ENCODE measurements at places on chromosomes 3 and 15.

GRCh38 chr3:122681284-122681973 is 790 bp downstream of the PARP14 start:
- DNase-seq: no peak

DNA sequence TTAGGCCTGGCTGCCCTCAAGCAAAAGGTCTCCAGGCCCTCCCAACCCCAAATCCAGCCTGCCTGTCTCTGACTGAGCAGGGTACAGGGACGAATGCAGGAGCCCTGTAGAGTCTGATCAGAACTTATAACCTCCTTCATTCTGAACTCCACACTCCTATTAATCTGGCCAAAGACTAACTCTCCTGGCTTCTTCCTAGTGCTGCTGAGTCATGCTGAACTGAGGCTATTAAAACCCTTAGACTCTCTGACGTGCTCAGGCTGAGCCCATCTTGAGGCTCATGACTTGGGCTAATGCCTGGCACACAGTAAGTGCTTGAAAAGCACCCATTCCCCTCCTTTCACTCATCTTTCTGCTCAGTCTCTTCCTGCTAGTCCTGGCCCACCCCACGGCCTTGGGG is 81.9 kb downstream of the NUP210 start:
- DNase-seq: no peak

GRCh38 chr15:98863983-98864382 is 143.6 kb downstream of the PGPEP1L start:
- no peak for DNase-seq

DNA sequence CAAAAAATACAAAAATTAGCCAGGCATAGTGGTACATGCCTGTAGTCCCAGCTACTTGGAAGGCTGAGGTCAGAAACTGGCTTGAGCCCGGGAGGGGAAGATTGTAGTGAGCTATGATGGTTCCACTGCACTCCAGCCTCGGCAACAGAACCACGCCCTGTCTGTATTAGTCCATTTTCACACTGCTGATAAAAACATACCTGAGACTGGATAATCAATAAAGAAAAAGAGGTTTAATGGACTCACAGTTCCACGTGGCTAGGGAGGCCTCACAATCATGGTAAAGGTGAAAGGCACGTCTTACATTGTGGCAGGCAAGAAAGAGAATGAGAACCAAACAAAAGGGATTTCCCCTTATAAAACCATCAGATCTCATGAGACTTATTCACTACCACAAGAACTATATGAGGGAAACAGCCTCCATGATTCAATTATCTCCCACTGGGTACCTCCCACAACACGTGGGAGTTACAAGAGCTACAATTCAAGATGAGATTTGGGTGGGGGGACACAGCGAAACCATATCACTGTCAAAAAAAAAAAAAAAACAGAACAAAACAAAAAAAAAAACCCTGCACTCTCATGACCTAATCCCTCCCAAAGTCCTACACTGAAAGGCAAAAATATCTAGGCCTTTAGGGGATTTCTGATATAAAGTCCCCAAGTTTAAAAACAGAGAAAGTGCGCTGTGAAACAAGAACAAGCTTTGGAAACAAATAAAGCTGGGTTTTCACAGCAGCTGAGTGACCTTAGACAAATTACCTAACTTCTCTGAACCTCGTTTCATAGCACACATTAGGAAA is 224.7 kb downstream of the IGSF11 start:
- no peak for DNase-seq

DNA sequence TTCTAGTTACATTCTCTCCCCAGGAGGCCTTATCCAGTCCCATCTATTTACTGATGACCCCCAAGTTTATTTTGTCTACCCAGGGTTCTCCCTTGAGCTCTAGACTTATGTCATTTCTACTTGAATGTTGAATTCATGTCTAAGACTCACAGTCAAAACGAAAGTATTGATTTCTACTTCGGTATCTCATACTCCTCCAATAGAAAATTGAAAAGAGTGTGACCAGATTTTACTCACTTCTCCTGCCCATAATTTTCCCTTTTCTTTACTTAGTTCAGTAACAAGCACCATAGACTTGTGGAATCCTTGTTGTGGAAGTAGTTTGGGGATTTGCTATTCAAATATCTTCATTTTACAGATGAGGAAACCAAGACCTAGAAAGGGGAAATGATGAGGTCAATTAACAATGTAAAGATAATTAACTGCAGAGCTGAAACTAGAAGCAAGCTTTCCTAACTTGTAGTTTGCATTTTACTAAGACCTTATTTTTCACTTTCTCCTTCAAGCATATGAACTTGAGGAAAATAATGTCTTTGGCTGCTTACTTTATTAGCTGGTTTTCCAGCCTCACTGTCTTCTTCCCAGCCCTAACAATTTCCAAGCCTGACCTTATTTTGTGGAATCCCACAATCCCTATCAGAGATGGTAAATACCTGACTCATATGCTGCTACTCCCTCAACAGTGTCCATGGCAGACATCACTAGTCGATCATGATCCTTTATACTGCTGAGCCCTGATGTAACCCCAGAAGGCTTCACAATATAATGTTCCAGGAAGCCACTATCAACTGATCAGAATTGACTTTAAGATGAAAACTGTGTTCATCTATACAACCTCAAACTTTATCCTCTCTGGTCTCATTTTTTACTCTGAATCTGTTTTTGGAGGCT is 123.9 kb upstream of the AGBL1 start:
- DNase-seq: no peak

- no peak for DNase-seq
Observed at GRCh38 chr15:25469377-25469776, 30.6 kb upstream of the UBE3A start.
